Activated B cell treated with CpG ODN at 0.5 μM for 24 hours (primary cell): ENCODE measurements at places on chromosomes 4 and X.

DNA sequence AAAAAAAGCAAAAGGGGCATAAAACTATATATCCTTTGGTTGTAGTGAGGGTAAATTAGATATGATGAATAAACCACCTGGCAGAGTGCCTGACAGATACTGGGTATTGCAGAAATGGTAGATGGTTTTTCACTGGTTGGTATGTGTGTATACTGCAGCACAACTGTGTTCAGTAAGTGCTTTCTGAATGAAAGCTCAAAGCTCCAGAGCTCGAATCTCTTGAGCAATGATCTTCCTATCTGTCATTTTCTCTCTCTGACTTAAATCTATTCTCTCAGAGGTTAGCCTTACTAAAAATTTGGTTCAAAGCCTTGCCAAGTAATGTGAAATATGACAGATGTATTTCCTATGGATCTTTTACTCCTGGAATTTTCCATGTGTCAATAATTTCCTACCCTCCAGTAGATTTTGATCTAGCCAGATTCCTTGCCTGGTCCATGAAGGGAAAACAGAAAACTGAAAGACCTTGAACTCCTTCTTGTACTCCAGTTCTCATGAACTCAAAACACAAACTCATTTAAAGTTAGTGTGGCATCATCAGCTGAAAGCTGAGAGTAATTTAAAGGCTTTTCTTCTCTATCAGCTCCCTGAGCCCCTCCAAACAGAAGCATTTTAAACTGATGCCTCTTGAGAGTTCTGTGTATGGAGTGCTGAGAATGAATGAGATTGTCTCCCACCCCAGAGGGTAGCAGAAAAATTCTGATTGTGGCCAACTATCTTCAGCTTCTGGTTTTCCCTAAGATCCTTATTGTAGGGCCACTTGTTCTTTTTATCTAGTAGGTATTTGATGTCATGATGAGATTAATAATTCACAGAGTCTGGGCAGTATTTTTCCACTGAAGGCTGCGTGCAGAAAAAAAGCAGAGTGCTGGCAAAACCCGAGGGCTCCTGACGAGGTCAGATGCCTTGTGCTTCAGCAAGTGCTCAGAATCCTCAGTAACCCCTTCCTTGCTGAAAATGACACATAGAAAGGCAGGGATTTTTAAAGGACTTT lies 363.4 kb upstream of the BOD1L1 start:
- no peak for DNase-seq

- DNase-seq, result no peak
Measured at GRCh38 chr4:145045180-145045579, 52.8 kb downstream of the ANAPC10 start.

DNA sequence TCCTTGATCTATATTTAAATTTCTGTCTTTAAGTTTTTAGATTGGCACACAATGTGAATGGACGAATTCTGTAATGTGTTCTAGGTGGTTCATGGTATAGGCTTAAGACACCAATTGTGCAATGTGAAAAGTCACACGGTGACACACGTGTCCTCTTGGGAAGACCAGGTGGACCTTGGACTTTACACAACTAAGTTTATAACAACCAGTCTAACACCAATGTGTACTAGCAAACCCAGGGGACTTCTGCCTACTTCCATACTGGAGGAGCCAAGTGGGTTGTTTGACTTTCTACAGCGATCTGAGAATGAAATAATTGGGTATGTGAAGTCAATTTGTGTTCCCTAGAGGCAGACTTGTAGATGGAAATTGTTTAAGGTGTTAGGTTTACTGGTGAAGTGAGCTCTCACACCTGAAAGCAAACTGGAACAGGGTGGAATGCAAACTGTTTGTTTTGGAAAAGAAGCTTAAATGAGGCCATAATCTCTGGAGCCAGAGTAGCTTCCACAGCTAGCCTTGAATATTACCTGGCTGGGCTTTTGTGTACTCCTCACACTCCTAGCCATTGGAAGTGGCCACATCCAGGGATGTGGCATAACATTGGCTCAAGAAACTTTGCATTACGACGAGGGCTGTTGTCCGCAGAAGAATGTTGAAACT lies 45.9 kb upstream of the WDR1 start:
- DNase-seq, result no peak

DNA sequence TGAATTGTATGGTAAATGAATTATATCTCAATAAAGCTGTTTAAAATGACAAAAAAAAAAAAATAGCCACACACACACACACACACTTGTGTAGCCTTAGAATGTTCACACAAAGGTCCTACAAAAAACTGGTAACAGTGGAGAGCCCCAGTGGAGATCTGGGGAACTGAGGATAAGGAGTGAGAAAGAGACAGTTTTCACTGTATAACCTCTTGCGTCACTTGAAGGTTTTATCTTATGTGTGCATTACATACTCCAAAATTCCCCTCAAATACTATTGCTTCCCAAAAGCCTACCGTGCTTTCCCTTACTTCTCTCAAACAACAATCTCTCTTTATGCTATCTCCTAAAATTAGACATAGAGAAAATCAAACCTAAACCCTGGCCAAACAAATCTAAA lies 67.8 kb downstream of the SMC1A start:
- DNase-seq, result no peak
